ENCODE measurements at places on chromosomes 5 and 9.

DNA sequence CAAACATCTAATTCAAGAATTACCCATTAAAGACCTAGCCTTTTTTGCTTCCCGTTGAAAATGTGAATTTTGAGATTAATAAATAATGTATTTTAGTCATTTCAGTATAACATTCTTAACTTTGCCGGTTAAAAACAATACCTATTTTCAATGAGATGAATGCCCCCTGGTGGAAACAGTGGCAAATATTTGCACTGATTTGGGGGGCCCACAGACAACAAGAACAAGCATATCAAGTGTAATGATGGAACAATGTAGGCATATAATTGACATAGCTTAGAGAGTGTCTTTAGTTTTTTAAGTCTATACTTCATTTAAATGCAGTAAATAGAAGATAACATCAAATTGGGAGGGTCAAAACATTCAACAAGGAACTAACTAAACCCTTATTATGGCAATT, 111.9 kb downstream of the NTRK2 start:
- no peak for DNase-seq

- no peak for DNase-seq
Observed at GRCh38 chr5:56512313-56512996, 279.3 kb upstream of the ANKRD55 start.

DNA sequence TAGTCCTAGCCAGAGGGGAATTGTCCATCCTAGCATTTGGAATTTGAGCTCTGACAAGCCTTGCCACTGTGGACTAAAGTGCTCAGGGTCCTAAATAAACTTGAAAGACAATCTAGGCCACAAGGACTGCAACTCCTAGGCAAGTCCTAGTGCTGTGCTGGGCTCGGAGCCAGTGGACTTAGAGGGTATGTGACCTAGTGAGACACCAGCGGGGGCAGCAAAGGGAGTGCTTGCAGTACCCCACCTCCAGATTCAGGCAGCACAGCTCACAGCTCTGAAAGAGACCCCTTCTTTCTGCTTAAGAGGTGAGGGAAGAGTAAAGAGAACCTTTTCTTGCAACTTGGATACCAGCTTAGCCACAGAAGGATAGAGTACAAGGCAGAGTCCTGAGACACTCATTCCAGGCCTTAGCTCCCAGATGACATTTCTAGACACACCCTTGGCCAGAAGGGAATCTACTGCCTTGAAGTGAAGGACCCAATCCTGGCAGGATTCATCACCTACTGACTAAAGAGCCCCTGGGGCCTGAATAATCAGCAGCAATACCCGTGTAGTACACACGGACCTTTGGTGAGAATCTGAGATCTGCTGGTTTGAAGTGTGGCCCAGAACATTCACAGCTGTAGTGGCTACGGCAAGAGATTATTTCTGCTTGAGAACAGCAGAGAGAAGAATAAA, 164.6 kb downstream of the CCDC171 start:
- DNase-seq: no peak

DNA sequence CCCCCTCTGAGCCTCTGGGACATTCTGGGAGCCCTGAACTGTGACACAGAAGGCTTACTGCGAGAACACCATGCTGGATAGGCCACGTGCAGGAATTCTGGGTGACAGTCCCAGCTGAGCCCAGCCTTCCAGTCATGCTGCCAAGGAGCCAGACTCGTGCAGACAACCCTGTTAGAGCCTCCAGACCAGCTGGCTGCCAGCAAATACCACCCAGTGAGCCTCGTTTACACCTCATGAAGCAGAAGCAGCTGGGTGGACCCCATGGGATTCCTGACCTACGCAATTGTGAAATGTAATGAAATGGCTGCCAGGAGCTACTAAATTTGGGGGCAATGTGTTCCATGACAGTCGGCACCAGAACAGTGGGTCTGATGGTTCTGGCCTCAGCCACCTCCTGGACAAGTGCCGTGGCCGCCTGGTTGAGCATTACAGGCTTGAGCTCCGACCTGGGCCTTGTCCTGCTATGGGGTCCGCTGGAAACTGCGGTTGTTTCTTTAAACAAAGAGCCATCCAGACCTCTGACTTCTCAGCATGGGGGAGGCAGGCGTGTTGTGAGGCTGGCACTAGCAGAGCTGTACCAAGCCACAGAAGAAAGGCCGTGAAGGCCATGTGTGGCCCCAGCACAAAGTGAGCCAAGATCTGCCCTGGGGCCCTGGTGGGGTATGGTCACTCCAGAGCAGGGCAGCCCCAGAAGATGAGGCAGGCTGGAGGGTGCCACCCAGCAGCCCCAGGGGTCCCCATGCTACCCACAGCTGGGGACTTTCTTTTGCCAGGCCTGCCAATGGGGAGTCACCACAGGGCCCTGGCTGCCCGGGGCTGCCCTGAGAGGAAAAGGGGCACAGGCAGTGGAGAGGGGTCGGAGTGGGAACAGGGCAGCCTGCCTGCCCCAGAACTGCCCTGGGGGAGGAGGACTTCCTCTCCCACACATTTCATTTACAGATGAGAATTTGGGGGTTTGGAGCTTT, 19.3 kb upstream of the RXRA start:
- DNase-seq: no peak

DNA sequence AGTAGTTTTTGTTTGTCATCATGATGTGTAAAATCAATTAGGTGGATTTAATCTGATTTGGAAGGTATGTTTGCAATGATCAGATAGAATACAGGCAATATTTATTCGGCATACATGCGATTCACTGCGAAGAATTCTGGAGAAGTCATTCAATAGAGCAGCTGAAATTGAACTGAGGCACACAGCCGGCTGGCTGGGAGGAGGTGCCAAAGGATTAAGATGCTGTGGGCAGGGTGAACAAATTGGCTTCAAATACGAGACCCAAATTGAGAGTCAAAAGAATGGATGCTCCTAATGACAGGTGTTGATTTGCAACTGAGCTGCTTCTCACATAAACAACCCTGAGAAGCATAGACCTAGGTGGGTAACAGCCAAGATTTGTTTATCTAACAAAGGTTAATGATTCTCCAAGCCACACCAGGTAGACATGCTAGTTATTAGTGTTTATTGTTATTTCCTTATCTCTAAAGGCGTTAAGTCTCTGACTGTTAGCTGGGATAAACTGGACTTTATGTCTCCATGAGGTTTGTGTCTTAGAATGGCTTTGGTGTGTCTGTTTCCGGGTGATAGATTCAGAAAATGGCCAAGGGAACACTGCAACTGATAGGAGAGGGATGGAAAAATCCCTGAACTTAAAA, 55.3 kb upstream of the CLINT1 start:
- DNase-seq: no peak
